ENCODE measurements at places on chromosomes 1 and 21.

DNA sequence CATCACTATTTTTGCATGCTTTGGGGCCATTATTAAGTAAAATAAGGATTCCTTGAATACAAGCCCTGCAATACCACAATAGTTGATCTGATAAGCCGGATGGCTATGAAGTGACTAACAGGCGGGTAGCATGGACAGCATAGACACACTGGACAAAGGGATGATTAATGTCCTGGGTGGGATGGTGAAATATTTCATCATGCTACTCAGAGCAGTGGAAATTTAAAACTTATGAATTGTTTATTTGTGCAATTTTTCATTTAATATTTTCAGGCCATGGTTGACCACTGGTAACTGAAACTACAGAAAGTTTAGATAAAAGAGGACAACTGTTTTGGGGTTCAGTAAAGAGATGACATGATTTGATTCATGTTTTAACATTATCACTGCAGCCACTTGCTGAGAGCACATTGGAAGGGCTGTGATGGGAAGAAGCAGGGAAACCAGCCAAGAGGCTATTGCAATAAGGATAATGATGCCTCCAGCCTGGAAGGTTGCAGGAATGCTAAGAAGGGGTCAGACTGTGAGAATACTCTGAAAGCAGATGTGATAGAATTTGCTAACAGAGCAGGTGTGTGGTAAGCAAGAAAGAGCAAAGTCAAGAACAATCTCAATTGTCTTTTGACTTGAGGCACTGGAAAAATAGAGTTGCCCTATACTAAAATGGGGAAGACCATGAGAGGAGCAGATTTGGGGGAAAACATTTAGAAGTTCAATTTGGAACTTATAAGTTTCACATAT lies 62.5 kb upstream of the TNFSF4 start:
- DNase-seq = no peak

DNA sequence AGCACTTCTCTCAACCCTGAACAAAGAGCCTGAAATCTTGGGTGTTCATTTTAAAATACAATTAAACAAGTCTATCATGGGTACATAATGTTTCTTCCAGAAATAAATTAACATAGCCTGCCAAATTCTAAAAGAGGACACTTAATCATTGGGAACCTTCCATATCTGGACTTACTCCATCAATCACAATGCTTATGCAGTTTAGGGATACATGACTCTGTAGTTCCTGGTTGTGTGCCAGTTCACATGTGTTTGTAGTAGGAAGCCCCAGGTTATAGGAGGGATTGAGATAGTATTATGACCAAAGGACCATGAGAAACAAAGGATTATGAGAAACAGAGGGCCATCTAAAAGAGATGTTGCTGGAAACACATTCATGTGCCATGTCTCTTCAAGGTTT lies 19.1 kb upstream of the DAB1 start:
- no peak for DNase-seq

- DNase-seq = no peak
Observed at GRCh38 chr1:224380003-224380402, 23.3 kb downstream of the CNIH4 start.

- peak; percentile 27 for DNase-seq
Observed at GRCh38 chr21:45548711-45549491, 6.7 kb upstream of the SLC19A1 start.

- DNase-seq = peak; percentile 85
Observed at GRCh38 chr1:101587741-101588140, 350.9 kb downstream of the S1PR1 start.

GRCh38 chr1:161119092-161119903 lies 1.4 kb downstream of the NIT1 start:
- DNase-seq = no peak

GRCh38 chr1:200530623-200531261 lies 89.8 kb downstream of the KIF14 start:
- DNase-seq = no peak

GRCh38 chr1:115865704-115866380 lies 24.9 kb upstream of the NHLH2 start:
- no peak for DNase-seq

- no peak for DNase-seq
Observed at GRCh38 chr1:109621379-109622136, 1.9 kb downstream of the AMPD2 start.

DNA sequence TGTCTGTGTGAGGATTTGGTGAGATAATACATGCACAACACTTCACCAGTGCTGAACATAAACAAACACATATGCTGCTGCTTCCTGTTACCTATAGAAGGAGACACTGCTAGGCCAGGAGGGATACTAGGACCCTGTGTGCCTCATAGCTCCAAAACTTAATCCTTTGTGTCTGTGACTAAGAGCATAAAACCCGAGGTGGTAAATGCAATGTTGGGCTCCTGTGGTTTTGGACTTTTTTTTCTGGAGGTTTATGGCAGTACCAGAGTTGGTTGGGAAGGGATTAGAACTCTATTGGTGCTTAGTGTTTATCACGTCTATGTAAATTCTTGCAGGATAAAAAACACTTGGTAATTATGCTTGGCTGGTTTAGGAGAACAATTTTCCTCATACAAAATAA lies 122.9 kb downstream of the NUF2 start:
- DNase-seq = no peak

DNA sequence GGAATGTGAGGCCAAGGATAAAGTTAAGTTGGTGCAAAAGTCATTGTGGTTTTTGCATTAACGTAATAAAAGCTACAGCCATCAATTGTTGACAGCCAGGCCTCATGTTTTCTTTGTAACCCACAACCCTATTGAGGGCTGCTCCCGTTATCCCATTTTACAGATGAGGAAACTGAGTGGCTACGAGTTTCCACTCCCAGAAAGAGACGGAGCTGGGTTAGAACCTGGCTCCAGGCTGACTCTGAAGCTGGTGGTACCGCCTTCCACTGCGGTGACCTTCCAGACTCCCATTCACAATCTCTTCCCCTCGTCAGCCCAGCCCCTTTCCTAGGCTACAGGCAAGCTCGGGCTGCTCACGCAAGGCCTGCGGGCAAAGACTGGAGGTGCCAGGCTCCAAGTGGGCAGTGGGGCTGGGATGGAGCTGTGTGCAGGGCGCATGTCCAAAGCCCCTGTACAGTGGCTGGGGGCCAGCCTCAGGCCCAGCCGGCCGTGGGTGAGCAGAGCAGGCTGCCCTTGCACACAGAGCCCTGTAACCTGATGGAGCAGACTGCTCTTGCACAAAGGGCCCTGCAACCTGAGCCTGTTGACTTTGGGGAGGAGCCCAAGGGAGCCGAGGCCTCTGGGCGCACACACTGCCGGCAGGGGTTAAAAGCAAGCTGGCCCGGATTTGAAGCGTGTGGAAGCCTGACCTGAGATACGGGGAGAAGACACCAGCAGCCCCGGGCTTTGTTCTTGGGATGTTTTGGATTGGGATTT lies 97.4 kb upstream of the TMPRSS2 start:
- peak; percentile 35 for DNase-seq

GRCh38 chr1:38508232-38508631 lies 351.3 kb downstream of the RRAGC start:
- DNase-seq = no peak

GRCh38 chr1:37567023-37567422 lies 10.3 kb downstream of the DNALI1 start:
- DNase-seq = no peak

DNA sequence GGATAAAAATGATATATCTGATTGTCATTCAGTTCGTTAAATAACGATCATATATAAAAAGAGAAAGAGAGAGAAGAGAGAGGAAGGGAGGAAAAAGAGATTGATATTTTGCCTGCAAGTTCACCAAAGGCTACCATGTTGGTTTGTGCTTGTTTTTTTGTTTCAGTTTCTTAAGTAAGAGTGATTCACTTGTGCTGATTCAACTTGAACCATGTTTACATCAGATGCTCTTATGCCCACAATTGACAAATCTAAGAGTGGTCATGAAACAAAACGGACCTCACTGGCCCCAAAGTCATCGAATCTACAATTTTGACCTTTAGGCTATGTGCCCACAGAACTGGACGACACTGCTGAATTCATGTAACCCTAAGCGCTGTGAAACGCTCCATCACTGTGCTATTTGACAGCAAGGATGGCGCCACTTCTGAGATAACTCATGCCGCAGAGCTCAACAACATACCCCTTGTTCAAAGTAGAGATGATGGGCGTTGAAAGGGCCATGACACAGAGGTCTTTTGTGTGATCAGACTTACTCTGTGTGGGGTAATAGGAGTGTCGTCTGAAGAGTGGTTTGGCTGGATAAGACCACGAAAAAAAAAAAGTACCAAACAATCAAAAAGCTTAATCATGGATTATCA lies 481.4 kb downstream of the SETD4 start:
- no peak for DNase-seq
